ENCODE measurements at places on chromosomes 7 and 10.

GRCh38 chr7:84187087-84187805 is 7.3 kb downstream of the SEMA3A start:
- no peak for DNase-seq

GRCh38 chr7:127858915-127859189 is 172.4 kb downstream of the LRRC4 start:
- no peak for DNase-seq

GRCh38 chr7:31887006-31887405 is 183.2 kb downstream of the PDE1C start:
- DNase-seq = no peak

GRCh38 chr7:50068850-50069551 is 24.0 kb downstream of the ZPBP start:
- DNase-seq = peak; percentile 11

DNA sequence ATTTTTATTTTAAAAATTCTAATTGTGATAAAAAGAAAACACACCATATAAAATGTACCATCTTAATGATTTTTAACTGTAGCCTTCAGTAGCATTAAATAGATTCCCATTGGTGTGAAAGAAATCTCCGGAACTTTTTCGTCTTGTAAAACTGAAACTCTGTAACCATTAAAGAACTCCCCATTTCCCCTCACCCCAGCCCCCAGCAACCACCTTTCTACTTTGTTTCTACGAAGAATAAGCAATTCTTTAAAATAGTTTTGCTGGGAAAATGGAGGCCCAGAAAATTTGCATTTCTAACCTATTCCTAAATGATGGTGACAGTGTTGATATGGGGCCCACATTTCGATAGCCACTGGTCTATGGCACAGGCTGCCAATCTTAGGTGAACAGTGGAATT is 305.4 kb upstream of the PFKP start:
- DNase-seq = no peak

GRCh38 chr7:141221007-141221612 is 147.2 kb downstream of the TMEM178B start:
- DNase-seq = no peak

DNA sequence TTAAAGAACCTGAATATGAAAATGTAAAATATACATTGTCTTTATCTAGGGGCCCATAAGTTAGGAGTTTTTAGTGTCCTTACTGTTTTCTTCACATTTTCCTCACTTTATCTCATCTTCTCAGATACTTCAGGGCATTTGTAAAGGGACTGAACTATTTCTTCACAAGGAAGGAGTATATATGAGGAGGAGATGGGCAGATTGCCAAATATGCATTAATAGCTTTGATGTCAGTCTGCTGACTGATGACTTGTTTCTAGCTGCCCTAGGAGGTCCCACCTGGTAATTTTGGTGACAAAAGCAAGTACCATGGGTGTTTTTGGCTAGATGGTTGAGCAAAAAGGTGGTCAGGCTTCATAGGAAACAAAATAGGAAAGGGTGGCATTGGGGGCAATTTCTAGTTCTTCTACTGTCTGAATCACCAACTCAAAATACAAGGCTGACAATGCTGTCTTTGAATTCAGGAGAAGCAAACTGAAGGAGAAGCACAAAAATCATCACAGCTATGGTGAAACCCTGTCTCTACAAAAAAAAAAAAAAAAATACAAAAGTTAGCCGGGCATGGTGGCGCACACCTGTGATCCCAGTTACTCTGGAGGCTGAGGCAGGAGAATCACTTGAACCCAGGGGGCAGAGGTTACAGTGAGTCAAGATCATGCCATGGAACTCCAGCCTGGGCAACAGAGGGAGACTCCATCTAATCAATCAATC is 10.4 kb upstream of the STRIP2 start:
- DNase-seq = no peak

DNA sequence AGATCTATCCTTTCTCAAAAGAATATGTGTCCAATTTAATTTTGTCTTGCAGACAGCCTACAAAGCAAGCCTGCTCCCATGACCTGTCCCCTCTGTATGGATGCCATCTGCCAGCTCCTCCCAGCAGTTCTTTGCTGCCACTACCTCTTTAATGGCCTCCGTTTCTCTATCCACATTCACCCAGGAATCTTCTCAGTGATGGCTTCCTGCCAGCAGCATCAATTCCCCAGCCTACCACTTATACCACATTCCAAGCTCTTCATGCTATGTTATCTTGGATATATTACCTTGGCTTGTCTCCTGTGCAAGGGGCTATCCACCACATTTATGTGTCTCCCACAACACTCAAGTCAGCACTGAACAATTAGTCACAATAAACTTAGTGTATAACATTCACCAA is 133.2 kb downstream of the VPS50 start:
- DNase-seq = no peak

DNA sequence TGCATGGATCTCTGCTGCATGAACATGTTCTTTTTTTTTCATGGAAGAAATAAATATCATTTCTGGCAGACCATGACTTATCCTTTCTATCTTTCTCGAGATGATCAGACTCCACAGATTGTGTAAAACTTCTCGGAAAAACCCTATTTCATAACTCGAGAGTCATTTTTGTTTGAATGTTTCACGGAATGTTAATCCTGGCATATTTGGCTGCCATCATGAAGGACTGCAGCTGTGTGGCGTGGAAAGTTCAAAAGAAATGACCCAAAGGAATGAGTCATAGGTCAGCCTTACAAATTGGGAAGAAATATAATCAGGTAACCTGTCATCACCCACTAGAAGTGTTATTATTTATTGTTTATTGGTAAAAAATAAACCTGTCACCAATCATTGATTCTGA is 566.8 kb downstream of the SDK1 start:
- DNase-seq = no peak

DNA sequence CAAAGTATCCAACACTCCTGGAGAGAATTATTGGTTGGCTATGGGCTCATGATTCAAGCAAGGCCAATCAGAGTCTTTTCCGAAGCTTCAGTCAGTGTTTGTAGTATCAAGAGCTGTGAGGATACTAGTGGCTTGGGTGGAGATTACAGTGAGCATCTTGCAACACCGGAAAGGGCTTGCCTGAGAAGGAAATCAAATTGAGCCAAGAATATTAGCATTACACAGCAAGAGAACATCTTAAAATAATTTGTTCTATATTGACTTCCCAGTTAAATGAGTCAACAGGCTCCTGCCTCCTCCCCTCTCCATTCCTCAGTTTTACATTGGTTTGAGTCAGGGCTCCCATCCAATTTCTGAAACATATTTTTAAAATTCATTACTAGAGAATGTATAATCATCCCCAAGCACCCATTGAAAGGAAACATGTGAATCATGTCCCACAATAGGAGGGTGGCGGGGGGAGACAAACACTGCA is 127.4 kb downstream of the ELAPOR2 start:
- peak; percentile 15 for DNase-seq

- no peak for DNase-seq
Measured at GRCh38 chr7:135313971-135314370, 80.3 kb downstream of the STRA8 start.

- no peak for DNase-seq
Measured at GRCh38 chr10:101018118-101018599, 12.8 kb downstream of the PDZD7 start.

DNA sequence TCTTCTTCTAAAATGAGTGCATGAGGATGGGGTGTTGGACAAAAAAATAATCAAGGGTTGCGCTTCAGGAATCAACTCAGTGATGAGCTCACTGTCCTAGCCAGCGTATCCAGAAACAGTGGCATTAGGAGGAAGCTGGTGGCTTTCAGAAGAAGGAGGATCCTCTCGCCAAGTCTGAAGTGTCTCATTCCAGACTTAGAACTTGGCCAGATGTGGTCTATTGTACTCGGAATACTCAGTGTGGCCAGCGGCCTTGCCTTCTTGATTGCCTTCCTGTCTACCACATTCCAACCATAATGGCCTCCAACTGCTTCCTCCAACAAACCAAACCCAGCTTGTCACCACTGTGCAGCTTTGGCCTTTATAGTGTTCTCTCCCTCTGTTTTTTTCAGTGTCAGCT is 732.4 kb downstream of the KCNMA1 start:
- DNase-seq = no peak
